Left cardiac atrium (tissue), 4 donors: ENCODE measurements at places on chromosomes 1 and 21. TPM values are rescaled to one million over a fixed set of nuclear protein-coding genes. Genes with fewer than 3 reads are reported as not detected.

KNCN gene
- not detected for total RNA-seq

AIM2 gene
- total RNA-seq = 0.76 TPM

NBPF8 gene
- total RNA-seq = 4.5 TPM

SPATA6 gene
- 15.2 TPM for total RNA-seq

PROX1 gene
- 59.5 TPM for total RNA-seq

ANKRD45 gene
- not detected for total RNA-seq

BRDT gene
- not detected for total RNA-seq

INAVA gene
- not detected for total RNA-seq

KCNA2 gene
- total RNA-seq = 1.8 TPM

OLFML2B gene
- total RNA-seq = 11.4 TPM

LHX8 gene
- not detected for total RNA-seq

BTBD19 gene
- 4.0 TPM for total RNA-seq

PGLYRP4 gene
- total RNA-seq = not detected

TMEM269 gene
- total RNA-seq = not detected

GJA9 gene
- total RNA-seq = not detected

TNFRSF18 gene
- total RNA-seq = 0.44 TPM

COL8A2 gene
- 3.8 TPM for total RNA-seq

SZRD1 gene
- 98.0 TPM for total RNA-seq

VPS26C gene
- 35.0 TPM for total RNA-seq

SH3BGR gene
- 66.6 TPM for total RNA-seq

PADI3 gene
- total RNA-seq = not detected

PIK3C2B gene
- total RNA-seq = 21.2 TPM

KCNAB2 gene
- total RNA-seq = 14.7 TPM
